ENCODE measurements at places on chromosomes 12 and 14.

DNA sequence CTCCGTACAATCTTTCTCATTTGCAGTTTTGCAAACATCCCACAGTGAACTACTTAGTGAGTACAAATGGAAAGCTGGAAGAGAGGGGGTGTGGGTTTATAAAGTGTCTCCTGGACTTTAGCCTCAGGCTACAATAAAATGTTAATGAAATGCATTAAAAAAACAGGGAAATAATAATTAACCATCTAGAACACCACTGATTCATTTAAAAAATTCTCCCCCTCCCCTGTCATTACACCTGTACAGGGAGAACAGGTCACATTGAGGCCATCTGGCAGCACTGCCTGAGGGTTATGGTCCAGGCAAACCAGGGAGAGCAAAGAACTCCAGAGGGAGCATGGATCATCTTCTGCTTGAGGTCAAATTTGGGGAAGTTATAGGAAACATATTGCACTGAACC lies 96.3 kb downstream of the TSPAN8 start:
- no peak overlapping the region for H3K4me3 ChIP-seq
- H3K4me1 ChIP-seq = no peaks in the 10 kb centered on the region
- DNase-seq = no peak
- no peak overlapping the region for H3K27ac ChIP-seq
- H3K36me3 ChIP-seq = no peaks in the 10 kb centered on the region
- H3K27me3 ChIP-seq = no peaks in the 10 kb centered on the region

- DNase-seq = no peak
- H3K4me3 ChIP-seq = no peak overlapping the region
- H3K27ac ChIP-seq = no peak overlapping the region
- no peaks in the 10 kb centered on the region for H3K36me3 ChIP-seq
- H3K4me1 ChIP-seq = no peaks in the 10 kb centered on the region
Observed at GRCh38 chr14:68692216-68692615, 100.7 kb downstream of the ZFP36L1 start.

DNA sequence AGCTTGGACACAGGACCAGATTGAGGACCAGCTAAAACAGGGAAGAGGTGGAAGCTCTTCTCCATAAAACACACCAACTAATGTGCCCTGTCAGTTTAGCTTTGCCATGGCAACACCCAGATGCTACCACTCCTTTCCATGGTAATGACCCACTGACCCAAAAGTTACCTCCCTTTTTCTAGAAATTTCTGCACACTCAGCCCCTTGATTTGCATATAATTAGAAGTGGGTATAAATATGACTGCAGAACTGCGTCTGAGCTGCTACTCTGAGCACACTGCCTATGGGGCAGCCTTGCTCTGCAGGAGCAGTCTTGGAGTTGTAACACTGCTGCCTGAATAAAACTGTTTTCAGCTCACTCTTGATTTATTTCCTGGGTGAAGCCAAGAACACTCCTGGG lies 3.2 kb upstream of the TDG start:
- DNase-seq = no peak
- H3K4me3 ChIP-seq = no peak overlapping the region
- H3K27me3 ChIP-seq = no peaks in the 10 kb centered on the region
- H3K4me1 ChIP-seq = peaks cover 4% of the 10 kb centered on the region

GRCh38 chr12:78732481-78732880 lies 132.1 kb upstream of the SYT1 start:
- H3K27ac ChIP-seq = no peak overlapping the region
- no peak for DNase-seq
- H3K4me3 ChIP-seq = no peak overlapping the region
- H3K27me3 ChIP-seq = no peaks in the 10 kb centered on the region
- no peaks in the 10 kb centered on the region for H3K36me3 ChIP-seq

- H3K27ac ChIP-seq = no peak overlapping the region
- no peaks in the 10 kb centered on the region for H3K27me3 ChIP-seq
- H3K36me3 ChIP-seq = no peaks in the 10 kb centered on the region
Observed at GRCh38 chr14:72863216-72864006, 30.5 kb downstream of the DPF3 start.

DNA sequence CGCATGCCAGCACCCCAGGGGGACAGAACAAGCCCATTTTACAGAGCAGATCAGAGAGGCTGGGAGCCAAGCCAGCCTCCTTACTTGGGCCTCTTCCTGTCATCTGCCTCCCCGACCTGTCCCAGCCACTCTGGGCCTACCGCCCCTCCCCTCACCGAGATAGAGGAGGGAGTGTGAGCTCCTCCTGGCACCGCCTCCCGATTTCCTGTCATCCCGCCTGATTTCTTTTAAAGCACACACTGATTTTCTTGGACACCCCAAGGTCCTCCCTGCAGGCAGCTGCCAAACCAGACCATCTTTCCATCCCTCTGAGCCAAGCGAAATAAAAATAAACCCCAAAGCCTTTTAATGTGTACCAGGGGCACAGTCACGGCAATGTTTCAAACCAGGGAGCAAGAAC lies 108.4 kb downstream of the RFLNA start:
- no peak overlapping the region for H3K4me3 ChIP-seq
- no peaks in the 10 kb centered on the region for H3K27me3 ChIP-seq
- peak overlapping the region; percentile 40 for H3K27ac ChIP-seq
- no peaks in the 10 kb centered on the region for H3K36me3 ChIP-seq
- DNase-seq = no peak
- peaks cover 17% of the 10 kb centered on the region for H3K4me1 ChIP-seq

DNA sequence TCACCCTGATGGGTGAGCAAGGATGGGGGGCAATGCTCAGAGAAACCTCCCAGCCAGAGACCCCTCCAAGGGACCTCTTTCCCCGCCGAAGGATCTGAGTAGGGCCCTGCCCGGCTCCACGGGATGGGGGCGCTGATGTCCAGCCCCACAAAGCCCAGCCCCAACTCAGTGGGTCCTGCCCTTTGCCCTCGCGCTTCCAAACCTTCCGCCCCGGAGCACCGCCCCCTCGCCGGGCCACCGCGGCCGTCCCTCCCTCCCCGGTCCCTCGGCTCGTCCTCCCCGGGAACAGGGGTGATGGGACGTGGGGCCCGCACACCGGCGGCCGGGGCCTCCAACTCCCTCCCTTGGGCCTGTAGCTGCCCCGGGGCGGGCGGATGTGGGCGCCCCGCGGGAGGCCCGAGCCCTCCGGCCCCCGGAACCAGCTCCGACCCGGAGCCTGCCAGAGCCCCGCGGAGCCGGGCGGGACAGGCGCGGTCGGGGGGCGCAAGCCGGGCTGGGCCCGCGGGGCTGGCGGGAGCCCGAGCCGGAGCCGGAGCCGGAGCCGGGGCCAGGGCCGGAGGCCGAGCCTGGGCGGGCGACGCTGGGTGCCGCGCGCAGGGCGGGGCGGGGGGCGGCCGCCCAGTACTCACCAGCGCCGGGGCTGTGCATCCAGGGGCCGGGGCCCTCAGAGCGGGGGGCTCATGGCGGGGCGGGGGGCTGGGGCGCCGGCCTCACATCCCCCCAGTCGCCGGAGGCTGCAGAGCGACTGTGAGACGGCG lies 386 bp downstream of the HDAC7 start:
- H3K36me3 ChIP-seq = no peaks in the 10 kb centered on the region
- no peaks in the 10 kb centered on the region for H3K27me3 ChIP-seq
- H3K4me1 ChIP-seq = peaks cover 10% of the 10 kb centered on the region
- no peak for DNase-seq
- peak overlapping the region; percentile 90 for H3K27ac ChIP-seq

GRCh38 chr14:96727073-96727472 lies 70.1 kb upstream of the VRK1 start:
- no peaks in the 10 kb centered on the region for H3K27me3 ChIP-seq
- no peak overlapping the region for H3K27ac ChIP-seq
- H3K4me3 ChIP-seq = no peak overlapping the region
- no peaks in the 10 kb centered on the region for H3K36me3 ChIP-seq

DNA sequence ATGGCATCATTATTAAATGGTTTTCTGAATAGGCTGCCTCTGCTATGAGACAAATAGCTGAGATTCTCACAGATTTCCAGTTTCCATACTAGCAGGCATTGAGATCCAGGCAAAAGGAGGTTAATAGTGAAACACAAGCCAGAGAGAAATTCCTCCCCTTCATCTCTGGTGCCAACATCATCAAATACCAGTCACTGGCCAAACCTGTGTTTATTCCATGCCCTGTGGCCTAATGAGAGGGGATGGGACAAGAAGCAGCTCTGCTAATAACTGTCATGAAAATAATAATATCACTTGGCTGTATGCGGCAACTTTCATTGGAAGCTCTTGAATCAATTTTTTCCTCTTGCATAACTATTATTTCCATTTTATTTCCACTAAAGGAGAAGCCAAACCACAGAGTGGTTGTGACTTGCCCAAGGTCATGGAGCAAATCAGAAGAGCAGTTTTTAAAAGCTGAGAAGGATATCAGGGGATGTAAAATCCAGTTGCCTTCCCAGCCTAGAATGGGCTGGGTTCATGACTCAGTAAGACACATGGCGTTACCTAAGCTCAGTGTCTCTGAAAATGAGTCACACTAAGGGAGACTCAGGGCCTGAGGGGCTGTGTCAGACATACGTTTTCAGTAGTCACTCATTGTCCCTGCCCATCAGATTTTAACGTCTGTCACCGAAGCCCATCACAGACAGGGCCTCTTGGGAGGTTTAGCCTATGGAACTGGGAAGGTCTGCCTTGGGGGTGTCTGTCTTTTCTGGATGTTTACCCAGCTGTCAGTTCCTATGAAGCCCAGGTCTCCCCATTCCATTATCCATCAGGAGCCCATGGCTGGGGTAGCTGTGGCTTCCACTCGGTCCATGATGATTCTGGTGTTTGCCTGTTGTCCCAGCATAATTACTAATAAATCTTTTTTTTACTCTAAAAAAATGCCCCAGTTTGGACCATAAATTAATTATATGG lies 208.8 kb upstream of the EEA1 start:
- peak; percentile 49 for DNase-seq
- H3K4me1 ChIP-seq = peaks cover 11% of the 10 kb centered on the region
- H3K4me3 ChIP-seq = no peak overlapping the region
- H3K27ac ChIP-seq = peak overlapping the region; percentile 51

GRCh38 chr12:7129287-7129871 lies 690 bp upstream of the RBP5 start:
- no peak for DNase-seq
- peak overlapping the region; percentile 73 for H3K27ac ChIP-seq
- peak overlapping the region; percentile 40 for H3K4me3 ChIP-seq
- H3K36me3 ChIP-seq = no peaks in the 10 kb centered on the region

DNA sequence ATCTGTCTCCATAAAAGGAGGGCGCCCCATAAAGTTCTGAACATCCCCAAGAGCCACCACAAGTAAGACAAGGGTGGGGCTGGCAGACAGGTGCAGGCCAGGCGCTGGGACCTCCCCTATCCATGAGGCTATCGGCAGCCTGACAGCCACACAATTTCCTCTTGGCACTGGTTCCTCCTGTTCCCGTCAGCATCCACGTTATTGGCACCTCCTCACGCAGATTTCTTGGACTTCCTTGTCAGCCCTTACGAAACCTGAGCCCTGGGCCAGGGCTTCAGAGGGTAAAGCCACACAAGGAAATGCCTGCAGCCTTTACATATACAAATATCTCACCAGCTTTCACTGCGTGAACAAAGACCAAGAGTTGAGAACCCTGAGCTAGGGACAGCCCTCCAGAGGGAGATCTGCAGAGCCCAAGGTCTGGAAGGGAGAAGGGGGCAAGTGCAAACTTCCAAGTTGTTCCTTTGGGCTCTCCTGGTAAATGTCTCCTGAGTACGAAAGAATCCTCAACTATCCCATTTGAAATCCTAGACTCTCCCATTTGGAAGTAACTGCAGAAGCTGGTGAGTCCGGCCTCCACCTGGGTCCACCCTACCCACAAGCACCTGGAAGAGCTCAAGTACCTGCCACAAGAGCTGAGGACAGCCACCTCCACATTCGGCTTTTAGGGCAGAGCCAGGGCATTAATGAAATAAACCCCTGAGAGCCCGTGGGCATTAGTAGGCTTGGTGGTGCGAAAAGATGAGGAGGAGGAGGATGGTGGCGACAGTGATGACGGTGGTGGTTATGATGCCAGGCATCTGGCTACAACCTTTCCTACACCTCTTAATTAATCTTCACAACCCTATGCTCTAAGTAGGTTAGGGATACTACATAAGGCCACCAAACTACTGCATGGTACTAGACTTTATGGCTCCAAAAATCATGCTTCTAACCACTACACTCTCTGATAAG lies 5.5 kb upstream of the TC2N start:
- DNase-seq = peak; percentile 94
- H3K27me3 ChIP-seq = no peaks in the 10 kb centered on the region
- H3K4me1 ChIP-seq = peaks cover 14% of the 10 kb centered on the region
- no peaks in the 10 kb centered on the region for H3K36me3 ChIP-seq
- H3K4me3 ChIP-seq = no peak overlapping the region

- no peak overlapping the region for H3K27ac ChIP-seq
- no peak for DNase-seq
- H3K36me3 ChIP-seq = no peaks in the 10 kb centered on the region
- no peak overlapping the region for H3K4me3 ChIP-seq
- H3K4me1 ChIP-seq = no peaks in the 10 kb centered on the region
- H3K27me3 ChIP-seq = no peaks in the 10 kb centered on the region
Observed at GRCh38 chr14:79724934-79725717, 486.2 kb downstream of the DIO2 start.

- no peak for DNase-seq
- H3K27ac ChIP-seq = no peak overlapping the region
- no peaks in the 10 kb centered on the region for H3K27me3 ChIP-seq
- no peak overlapping the region for H3K4me3 ChIP-seq
- no peaks in the 10 kb centered on the region for H3K36me3 ChIP-seq
Observed at GRCh38 chr12:1747609-1748008, 56.7 kb downstream of the ADIPOR2 start.

GRCh38 chr14:95264271-95264973 lies 55.3 kb downstream of the CLMN start:
- H3K27me3 ChIP-seq = no peaks in the 10 kb centered on the region
- no peak overlapping the region for H3K4me3 ChIP-seq
- peak overlapping the region; percentile 60 for H3K27ac ChIP-seq
- no peak for DNase-seq
- no peaks in the 10 kb centered on the region for H3K36me3 ChIP-seq

GRCh38 chr12:89538897-89539296 lies 13.1 kb upstream of the POC1B start:
- H3K4me1 ChIP-seq = no peaks in the 10 kb centered on the region
- H3K36me3 ChIP-seq = no peaks in the 10 kb centered on the region
- DNase-seq = no peak

DNA sequence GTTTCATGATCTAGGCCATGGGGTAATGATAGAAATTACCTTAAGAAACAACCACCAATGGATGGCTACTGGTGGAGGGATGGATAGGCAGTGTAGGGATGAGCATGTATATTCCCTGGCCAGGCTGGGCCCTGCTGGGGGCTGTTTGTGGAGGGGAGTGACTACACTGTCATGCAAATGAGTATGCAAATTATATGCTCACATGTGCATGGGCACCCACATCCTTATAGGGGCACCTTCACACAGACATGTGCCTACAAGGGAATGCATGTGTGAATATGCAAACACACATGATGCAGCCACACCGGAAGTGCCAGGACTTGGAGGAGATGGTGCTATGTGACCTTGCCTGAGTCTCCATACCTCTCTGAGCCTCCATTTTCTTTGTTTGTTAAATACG lies 39.7 kb upstream of the FAM222A start:
- DNase-seq = no peak
- no peaks in the 10 kb centered on the region for H3K36me3 ChIP-seq
- no peaks in the 10 kb centered on the region for H3K4me1 ChIP-seq
- H3K4me3 ChIP-seq = no peak overlapping the region
- no peaks in the 10 kb centered on the region for H3K27me3 ChIP-seq
- no peak overlapping the region for H3K27ac ChIP-seq

- H3K36me3 ChIP-seq = no peaks in the 10 kb centered on the region
- no peak overlapping the region for H3K4me3 ChIP-seq
- no peak for DNase-seq
- H3K27ac ChIP-seq = peak overlapping the region; percentile 53
- H3K27me3 ChIP-seq = no peaks in the 10 kb centered on the region
- peaks cover 6% of the 10 kb centered on the region for H3K4me1 ChIP-seq
Observed at GRCh38 chr12:105228494-105228893, 7.5 kb downstream of the APPL2 start.

All from prostate gland (tissue), 2 donors.